Spinal cord (tissue), 10 donors: ENCODE measurements at places on chromosomes 12 and 14.

DNA sequence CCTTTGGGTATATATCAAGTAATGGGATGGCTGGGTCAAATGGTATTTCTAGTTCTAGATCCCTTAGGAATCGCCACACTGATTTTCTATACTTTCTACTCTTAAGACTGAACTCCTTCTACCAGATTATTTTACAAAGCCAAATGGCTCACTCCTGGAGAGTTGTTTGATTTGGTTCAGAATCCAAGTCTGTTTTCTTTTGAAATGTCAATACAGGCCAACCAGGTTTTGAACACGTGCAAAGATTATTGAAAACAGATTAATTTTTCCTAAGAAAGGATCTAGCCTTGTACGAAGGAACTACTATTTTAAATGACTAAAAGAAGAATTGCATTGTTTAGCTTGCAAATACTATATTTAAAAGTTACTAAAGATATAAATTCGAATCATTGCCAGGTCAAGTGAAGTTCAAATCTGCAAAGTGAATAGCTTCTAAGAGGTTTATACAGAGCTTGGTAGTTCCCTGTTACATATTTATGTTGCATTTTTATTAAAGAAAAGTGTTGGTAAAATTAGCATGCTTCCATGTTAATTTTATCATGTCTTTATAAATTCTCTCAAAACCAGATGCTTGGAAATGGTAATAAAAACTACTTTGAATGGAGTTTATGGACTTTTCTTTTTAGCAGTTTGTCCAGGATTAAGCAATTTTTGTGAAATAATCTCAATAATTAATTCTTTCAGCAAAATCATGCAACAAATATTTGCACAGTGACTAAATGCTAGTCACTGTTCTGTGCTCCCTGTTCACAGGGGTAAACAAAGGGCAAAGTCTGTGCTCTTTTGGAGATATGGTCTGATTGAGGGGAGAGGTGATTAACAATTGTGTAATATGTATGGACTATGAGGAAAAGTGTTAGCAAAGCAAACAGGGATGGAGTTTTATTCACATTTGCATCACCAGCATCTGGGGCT lies 38.9 kb downstream of the GPR65 start:
- no peak for DNase-seq

DNA sequence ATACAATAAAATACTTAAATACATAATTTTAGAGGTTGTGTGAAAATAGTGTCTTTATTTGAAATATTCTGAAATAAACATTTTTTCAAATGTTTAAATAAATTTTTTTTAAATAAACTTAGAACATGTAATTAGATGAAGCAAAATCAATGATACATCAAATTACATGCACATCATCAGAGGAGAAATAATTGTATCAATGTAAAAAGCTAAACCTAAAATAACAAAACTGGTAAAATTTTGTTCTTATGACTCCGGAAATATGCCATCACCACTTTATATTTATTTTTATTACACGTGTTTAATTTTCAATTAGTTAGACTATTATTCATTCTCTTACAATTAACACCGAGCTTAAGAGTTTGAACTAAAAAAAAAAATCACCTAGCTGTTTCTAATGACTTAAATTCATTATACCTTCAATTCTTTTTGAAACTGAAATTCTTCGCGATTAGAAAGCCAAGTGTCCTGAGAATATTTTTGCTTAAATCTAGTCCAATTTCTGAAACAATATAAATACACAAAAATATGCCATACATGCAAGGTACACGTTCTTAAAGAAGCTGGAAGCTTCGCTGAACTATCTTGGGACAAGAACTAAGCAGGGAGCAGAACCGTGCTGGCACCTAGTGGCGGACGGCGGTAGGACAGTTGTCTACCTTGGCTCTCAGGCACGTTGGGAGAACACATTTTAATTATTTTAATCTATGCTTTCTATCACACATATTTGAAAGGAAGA lies 230.5 kb downstream of the SLC25A21 start:
- peak; percentile 91 for DNase-seq

DNA sequence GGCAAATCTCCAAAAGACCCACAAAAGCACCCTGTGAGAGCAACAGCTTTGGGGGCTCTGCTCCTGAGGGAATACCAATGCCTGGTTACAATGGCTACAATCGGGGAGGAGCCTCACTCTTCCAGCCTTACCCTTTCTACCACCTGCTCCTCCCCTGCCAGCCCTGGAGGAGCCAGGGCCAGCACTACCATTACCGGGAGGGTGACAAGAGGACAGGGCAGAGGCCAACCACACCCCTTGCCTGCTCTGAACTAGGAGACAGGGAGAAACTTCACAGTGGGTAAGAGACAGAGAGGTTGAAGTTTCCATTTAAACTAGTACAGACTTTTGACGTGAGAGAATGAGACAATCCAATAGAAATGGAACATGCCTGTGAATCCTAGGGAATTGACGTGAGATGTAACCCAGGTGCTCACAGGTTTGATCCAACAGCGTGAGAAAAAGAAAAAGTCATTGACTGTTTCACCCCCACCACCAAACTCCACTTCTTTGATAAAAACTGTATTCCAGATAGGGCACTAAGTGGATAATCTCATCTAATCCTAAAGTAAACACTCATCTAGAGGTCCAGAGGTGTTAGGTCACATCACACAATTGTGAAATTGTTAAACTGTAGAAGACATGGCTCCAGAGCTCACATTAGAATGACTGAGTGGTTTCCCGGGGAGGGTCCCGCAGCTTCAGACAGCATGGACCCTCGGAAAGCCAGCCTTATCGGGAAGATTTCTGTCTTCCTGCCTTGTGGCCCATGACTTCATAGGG lies 8.4 kb upstream of the TC2N start:
- no peak for DNase-seq

DNA sequence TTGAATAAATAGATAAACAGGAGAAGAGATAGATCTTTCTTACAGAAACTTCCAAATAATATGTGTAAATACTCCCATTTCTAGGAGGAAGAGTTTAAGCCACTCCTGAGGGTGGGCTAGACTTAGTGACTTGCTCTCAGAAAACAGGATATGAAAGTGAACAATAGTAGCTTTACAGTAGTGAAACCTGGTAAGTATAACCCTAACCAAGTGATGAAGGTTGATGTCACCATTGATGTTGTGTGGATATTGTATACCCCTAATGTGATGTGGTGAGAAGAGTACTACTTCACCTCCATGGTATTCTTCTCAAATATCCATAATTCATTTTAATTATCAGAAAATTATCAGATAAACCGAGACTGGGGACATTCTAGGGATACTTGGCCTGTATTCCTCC lies 20.9 kb downstream of the AKAP6 start:
- no peak for DNase-seq

DNA sequence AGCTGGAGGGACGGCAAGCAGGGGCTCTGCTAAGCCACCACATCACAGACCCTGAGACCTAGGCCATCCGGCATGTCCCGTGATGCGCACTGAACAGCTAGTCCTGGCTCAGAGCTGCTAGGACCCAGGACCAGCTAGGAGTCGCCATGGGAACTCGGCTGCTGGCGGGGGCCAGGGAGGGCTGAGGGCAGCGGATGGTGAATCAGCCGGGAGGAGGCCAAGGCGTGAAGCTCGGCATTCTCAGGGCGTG lies 5.1 kb downstream of the AHNAK2 start:
- no peak for DNase-seq

DNA sequence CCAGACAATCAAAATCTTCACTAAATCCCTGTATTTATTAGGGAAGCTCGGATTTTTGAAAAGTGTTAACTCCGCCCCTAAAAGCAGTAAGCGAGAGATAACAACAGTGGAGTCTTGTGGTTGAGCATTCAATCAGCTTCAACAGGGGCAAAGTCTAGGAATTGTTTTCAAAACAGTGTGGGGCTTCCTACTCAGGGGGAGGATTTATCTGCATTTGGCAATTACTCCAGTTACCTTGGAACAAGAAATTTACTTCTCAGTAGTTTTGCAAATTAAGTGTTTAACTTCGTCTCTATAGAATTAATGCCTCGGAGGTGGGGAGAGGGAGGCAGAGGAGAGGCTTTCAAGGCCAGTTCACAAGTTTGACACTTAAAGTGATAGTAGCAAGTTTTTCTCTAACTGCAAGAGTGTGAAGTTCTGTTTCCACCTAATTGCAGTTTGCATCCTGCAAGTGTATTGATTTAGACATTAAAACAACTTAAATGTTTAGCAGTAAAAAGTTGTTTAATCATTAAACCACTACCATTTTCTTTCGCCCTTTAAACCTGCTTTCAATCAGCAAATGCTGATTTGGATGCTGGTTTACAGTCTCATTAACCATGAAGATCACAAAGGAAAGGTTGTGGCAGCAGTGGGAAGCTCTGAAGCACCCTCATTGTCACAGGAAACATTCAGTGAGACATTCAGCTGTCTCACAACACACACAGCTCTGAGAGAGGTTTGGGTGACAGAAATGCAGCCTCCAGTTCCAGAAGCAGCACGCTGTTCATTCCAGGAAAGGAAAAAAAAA lies 102.0 kb downstream of the HMGA2 start:
- peak; percentile 46 for DNase-seq

GRCh38 chr14:103869406-103870143 lies 22.2 kb upstream of the PPP1R13B start:
- DNase-seq, result no peak

- DNase-seq, result no peak
These were observed 76.5 kb downstream of the TGFB3 start for GRCh38 chr14:75905147-75905904.

DNA sequence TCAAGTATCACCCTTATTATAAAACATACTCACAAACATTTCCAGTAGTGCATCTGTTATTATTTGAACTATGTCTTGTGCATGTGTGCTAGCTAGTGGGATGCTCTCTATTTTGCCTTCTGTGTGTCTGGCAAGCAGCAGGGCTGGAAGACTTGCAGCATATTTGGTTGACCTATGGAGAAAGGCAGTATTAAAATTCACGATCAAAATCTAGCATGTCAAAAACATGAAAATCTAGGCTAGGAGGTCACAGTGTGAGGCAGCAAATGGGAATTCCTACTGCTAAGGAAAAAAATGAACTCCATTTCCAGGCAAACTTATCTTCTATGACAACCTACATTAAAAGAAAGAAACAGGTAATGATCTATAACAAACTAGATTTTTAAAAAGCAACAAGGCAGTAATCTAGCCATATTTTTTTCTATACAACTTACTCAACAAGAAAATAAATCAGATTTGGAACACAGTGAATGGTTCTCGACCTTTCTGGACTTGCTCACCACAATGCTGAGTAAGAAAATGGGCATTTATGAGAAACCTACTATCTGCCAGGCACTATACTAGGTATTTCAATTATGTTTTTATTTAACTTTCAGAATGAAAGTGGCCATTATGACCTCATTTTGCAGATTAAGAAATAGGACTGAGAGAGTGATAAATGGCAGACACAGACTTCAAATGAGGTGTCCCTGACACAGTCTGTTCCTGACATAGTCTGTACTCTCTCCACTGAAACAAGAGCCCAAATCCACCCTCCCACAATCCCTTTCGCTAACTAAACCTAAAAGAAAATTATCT lies 96.8 kb downstream of the TXNDC16 start:
- no peak for DNase-seq

- no peak for DNase-seq
These were observed 912.3 kb upstream of the SEL1L start for GRCh38 chr14:82445810-82446570.

GRCh38 chr14:71142375-71143038 lies 235.2 kb downstream of the PCNX1 start:
- no peak for DNase-seq

- DNase-seq, result no peak
These were observed 191.7 kb downstream of the RASSF9 start for GRCh38 chr12:85644508-85644907.

DNA sequence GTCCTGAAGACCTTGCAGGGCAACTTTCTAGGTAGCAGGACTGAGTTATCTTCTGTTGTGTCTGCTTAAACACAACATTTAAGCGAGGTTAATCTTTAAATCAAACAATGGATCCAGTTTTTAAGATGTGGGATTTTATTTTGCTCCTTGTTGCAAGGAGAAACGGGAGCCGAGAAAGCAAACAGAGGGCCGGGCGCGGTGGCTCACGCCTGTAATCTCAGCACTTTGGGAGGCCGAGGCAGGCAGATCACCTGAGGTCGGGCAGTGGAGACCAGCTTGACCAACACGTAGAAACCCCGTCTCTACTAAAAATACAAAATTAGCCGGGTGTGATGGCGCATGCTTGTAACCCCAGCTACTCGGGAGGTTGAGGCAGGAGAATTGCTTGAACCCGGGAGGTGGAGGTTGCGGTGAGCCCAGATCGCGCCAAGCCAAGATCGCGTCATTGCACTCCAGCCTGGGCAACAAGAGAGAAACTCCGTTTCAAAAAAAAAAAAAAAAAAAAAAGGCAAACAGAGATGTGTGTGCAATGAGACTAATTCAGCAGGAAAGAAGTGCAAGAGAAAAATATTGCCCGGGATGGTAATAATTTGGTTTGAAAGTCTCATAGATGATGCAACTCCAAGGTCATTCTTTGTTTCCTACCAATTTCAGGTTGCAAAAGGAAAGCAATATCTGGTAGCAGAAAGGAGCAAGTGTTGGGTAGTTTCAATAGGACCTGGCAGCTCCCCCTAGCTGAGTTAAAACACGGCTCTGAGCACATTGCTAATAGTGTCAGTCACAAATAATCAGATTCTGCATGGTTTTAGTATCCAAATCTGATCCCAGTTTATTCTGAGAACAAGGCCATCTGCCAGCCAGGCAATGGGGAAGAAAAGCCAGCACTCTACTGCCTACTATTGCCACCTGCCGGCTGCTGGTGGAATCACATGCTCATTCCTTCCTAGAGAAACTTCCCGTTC lies 141.4 kb downstream of the PPM1H start:
- peak; percentile 84 for DNase-seq

GRCh38 chr12:62446754-62447452 lies 19.7 kb upstream of the MON2 start:
- DNase-seq, result no peak

GRCh38 chr12:20657496-20657895 lies 37.6 kb upstream of the SLCO1C1 start:
- DNase-seq, result no peak

GRCh38 chr12:49872381-49872780 lies 29.5 kb upstream of the BCDIN3D start:
- DNase-seq, result no peak

GRCh38 chr12:67391034-67391433 lies 121.9 kb downstream of the CAND1 start:
- no peak for DNase-seq

GRCh38 chr12:42135259-42135814 lies 9.3 kb downstream of the GXYLT1 start:
- DNase-seq, result no peak
